Mammary epithelial cell (primary cell): ENCODE measurements at places on chromosomes 6 and 20. TPM values are rescaled to one million over a fixed set of nuclear protein-coding genes. Genes with fewer than 3 reads are reported as not detected.

NCOA7 gene
- total RNA-seq, result 29.1 and 40.5 TPM in 2 replicates

GABRR1 gene
- total RNA-seq, result not detected

FUT9 gene
- total RNA-seq, result under 0.01 TPM

NKX2-4 gene
- not detected for total RNA-seq

ERVFRD-1 gene
- total RNA-seq, result not detected

CYP39A1 gene
- 5.2 TPM for total RNA-seq

B3GALT4 gene
- 0.83 TPM for total RNA-seq
